ENCODE measurements at places on chromosomes 6 and 20.
A peak's percentile ranks its signal among the peaks of the same experiment; 100 is the strongest.

DNA sequence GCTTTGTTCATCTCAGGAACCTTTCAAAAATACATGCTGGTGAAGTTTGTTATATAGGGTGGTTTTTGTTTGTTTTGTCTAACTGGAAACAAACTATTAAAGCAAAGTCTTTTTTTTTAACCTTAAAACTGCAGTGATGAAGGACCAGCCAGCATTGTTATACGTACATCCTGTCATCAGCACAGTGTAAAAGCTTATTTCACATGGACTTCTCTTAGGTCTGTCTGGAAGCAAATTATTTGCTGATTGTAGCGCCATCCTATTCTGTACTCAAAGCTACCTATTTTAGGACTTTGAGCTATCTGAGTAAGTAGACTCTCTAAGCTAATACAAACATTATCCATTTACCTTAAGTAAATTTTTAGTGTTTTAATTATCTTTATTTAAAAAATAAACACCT is 61.7 kb downstream of the SNX9 start:
- DNase-seq, result peak; percentile 43

GRCh38 chr6:134331256-134331655 is 13.3 kb upstream of the SGK1 start:
- no peak for DNase-seq

DNA sequence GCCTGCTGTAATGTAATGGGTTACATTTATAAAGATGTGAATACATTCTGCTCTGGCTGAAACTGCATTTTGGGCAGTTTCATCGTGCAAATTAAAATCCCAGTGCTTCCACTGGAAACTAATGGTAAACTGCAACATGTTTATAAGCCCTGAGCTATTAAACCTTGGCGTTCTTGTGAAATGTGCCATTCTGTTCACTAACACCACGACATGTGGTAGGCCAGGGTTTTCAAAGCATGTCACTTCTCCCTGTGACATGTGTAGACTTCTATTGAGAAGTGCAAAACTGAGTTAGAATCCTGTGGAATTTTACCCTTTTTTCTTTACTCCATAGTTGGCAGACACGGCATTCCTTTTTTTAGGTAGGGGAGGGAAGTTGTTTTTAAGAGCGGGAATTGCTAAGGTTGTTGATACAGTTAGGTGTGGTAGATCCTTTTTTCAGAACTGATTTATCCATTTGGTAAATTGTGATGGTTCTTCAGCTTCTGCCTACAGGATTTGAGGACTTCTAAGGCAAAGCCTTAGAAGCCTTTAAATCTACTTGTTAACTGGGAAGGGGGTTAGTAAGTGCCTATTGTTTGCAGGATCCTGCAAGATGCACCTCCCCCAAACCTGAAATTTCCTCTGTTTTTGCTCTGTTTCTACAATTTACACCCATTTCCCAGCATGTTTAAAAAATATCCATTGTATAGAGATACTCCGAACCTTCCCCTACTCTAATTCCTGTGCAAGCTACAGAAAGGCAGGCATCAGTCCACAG is 4.2 kb downstream of the SASH1 start:
- DNase-seq, result no peak

- no peak for DNase-seq
Measured at GRCh38 chr20:32445539-32446273, 87.6 kb downstream of the ASXL1 start.

DNA sequence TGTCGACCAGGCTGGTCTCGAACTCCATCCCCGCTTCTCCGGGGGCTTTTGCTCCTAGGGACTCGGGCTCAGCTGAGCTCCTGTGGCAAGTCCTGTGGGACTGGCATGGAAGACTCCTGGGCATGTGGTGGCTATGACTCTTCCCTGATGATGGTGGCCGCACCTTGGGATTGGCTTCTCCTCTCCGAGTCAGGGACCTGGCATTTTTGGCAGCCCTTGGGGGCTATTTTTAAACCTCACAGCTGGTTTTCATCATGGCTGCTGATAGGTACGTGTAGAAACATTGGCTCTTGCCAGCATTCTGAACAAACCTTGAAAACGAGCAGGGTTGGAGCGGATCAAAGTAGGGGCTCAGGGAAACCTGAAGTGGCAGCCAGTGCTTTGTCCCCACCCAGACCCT is 54.1 kb downstream of the RBM38 start:
- DNase-seq, result no peak

- DNase-seq, result no peak
Measured at GRCh38 chr6:137957471-137957870, 90.4 kb downstream of the TNFAIP3 start.

- DNase-seq, result no peak
Measured at GRCh38 chr6:145736661-145737144, 1.4 kb upstream of the EPM2A start.

DNA sequence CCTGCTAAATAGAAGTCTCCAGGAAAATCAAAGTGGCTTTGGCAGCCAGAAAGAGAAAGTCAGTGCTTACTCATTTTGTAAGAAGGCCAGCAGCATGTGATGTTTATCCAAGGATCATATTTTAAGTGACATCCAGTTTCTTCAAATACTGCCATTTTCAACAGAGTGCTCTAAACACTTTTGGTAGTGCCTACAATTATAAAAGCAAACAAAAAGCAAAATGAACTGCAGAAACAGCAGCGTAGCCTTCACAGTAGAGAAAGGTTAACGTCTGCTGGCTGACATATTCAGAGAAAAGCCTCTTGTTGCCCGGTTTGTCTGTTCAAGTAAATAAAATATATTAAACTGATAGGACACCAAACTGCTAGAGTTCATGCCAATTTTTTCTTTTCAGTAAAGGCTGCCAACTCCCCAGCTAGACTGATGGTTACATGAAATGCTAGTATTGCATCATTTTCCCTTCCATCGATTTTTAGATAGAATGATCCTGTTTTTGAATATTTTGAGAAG is 705.7 kb upstream of the SLC35B3 start:
- DNase-seq, result no peak

GRCh38 chr20:57585466-57586213 is 24.7 kb downstream of the PCK1 start:
- no peak for DNase-seq

GRCh38 chr6:18561037-18561750 is 174.0 kb downstream of the RNF144B start:
- DNase-seq, result no peak

Data from central memory CD4-positive, alpha-beta T cell (primary cell).